ENCODE measurements at places on chromosomes 12 and 14. TPM values are rescaled to one million over a fixed set of nuclear protein-coding genes. Genes with fewer than 3 reads are reported as not detected.

The NINJ2 gene
- polyA plus RNA-seq, result 5.9 TPM

DNA sequence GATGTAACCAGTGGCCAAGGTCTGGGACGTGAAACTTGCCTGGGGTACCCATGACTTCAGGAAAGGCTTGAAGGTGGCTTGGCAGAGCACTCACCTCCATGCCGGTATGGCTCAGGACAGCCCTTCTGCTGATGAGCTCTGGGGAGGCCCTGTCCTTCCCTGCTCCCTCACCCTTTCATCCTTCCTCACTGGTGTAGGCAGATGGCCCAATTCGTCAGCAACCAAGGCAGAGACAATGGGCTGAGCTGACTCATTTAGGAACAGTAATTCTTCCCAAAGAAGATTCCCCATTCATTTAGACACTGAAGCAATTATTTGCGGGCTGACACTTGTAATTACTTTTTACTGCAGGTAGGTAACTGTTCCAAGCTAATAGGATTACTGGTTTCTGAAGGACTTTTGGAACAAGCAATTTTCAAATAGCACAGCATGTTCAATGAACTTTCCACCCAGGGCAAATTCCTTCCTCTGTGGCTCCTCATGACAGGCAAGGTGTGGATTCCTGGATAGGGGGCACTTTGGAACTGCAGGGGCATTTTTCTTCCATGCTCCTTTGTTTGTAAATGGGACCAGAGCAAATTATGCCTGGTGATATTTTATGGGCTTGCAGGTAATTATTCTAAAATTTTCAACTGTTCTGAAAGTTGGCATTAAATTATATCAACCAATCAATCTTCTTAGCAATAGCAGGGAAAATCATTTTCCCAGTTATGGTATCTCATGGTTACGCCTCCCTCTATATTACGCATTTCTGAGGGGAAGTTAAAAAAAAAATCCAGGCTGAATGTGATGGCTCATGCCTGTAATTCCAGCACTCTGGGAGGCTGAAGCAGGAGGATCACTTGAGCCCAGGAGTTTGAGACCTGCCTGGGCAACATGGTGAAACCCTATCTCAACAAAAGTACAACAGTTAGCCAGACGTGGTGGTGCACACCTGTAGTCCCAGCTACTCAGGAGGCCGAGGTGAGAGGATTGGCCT, 24.1 kb upstream of the NRDE2 start:
- no peak for DNase-seq

DNA sequence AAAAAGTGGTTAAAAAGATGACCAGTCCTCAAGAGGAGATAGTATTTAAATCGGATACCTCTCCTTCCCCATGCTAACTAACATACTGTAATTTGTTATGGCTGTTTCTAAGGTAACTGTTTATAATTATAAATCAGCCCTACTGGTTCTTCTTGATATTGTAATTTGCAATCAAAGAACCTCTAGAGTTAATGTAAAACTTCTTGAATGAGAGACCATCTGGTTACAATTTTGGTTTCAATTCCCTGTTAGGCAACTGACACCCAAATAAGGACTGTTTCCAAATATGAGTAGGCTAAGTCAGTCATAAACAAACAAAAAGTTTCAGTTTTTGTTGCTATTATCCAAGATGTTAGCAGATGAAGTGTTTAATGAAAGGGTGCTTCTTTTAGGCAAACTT, 120.2 kb upstream of the DNM1L start:
- no peak for DNase-seq

GRCh38 chr12:120944645-120945217, 33.6 kb upstream of the HNF1A start:
- peak; percentile 77 for DNase-seq

- no peak for DNase-seq
Observed at GRCh38 chr12:7047306-7047705, 13.2 kb upstream of the C1S start.

GRCh38 chr12:107635139-107635538, 50.5 kb upstream of the PWP1 start:
- DNase-seq, result no peak

GRCh38 chr12:11727133-11727664, 77.7 kb downstream of the ETV6 start:
- DNase-seq, result no peak

DNA sequence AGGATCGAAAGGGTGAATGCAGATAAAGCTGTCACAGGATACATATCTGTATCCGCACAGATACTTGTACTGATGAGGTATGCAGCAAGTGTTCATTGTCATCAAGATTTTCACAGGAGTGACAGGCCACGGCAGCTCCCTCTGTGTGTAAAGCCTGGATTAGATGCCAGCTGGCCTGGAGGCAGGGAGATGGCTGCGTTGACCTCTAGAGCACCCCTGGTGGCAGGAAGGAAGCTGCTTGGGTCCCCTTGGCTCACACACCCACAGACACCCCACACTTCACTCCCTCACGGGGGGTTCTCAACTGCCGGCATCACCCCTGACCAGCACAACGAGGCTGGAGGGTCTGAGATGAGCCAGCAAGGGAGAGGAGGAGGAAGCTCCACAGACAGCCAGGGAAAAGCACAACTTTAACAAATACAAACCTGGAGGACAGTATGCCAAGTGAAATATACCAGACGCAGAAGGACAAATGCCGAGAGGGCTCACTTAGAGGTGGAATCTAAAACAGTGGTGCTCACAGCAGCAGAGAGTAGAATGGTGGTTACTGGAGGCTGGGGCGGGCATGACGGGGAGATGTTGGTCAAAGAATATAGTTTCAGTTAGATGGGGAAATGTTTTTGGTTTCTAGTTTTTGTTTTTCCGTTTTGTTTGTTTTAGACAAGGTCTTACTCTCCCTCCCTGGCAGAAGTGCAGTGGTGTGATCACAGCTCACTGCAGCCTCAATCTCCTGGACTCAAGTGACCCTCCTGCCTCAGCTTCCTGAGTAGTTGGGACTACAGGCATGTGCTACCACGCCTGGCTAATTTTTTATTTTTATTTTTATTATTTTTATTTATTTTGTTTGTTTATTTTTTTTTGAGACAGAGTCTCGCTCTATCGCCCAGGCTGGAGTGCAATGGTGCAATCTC, 45.7 kb downstream of the TEAD4 start:
- DNase-seq, result no peak

DNA sequence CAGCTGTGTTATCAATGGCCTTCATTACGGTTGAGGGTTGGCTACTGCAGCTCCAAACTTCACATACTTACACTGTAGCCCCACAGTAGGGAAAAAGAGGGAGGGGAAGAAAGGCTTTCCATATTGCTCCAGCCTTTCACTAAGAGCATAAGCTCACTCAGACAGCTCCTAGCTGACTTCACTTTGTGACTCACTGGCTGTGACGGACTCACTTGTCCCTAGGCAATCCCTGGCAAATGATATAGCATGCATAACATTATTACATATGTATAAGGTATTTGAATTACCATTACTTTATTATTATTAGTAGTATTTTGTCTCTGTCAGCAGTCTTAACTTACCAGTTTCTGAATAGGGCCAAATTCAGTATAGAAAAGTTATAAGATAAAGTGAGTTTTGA, 350.7 kb downstream of the RMST start:
- no peak for DNase-seq

The VAMP1 gene
- polyA plus RNA-seq, result 4.7 TPM

- no peak for DNase-seq
Observed at GRCh38 chr12:73057428-73057827, 785.3 kb downstream of the TRHDE start.

DNA sequence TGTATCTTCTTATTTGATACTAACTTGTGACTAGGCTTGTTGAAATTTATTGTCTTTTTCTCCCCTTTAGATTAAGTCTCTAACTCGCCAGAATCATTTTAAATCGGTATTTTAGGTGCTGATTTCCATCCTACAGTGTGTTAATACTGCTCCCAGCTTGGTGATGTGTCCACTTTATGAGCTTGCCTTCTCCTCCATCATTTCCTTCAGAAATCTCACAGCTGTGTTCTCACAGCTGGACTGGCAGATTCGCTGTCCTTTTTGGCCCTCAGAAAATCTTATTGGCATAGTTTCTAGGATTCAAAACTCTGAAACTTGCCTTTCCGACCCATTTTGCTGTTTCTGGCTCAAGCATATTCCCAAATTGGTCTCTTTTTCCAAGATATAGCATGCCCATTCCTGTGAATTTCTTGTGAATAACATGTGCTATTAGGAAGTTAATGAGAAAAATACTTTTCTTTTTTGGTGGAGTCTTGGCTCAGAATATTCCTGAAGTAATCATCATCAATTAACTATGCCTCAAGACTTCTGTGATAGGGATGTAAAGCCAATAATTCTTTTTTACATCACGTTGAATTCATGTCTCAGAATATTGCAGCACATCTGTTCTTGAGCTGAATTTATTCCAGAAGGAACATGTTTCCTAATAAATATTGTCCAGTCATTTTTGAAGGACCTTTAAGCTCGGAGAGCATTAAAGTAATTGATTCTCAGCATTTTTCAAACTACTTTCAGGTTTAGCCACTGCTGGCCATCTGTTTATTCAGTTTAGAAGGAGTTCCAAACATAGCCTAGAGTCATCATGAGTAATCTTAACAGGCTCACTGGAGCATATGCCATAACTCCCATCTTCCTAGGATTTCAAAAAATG, 50.0 kb upstream of the USP44 start:
- DNase-seq, result no peak

GRCh38 chr12:96989916-96990315, 82.9 kb downstream of the NEDD1 start:
- no peak for DNase-seq
